ENCODE measurements at places on chromosomes 4 and X.

DNA sequence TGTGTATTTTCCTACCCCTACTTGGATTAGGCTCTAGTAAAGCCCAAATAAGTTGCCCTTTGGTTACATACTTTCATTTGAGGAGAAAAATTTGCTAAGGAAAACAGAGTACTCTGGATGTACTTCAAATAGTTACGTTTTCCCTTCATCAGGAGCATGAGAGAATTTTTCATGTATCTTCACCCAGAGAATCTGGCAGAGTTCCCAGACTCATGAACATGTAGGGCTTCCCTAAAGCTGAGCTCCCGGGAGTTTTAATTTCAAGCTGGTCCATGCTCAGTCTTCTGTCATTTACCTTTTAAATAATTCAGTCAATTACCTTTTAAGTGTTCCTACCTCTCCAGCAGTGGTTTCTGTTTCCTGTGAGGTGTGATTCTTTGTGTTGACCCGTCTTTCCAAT is 367.5 kb upstream of the GRID2 start:
- no peak for DNase-seq

GRCh38 chrX:10098270-10098713 is 58.5 kb upstream of the CLCN4 start:
- peak; percentile 34 for DNase-seq

DNA sequence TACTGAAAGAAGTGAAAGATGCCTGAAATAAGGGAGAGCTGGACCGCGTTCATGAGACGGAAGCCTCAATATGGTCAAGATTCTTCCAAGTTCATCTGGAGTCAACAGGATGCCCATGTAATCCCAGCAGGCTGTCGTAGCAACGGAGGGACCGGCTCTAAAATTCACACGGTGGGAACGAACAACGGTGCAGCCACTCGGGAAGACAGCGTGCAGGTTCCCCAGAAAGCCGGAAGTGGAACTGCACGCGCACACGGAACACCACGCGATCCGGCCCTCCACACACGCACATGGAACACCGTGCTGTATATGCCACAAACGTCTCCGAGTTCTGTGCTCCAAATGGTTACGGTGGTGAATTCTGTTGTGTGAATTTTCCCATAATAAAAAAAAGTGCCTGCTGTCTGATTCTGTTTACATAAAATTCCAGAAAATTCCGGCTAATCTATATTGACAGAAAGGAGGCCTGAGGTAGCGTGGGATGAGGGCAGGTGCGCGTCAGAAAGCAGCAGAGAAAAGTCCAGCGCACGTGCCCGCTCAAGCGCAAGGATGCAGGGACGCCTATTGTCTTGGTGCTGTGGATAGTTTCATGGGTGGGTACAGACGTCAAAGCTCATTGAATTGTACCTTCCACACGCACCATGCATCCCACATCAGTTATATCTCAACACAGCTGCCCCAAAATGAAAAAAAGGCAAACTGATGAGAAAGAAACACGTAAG is 31.2 kb downstream of the PPP2R3B start:
- no peak for DNase-seq

DNA sequence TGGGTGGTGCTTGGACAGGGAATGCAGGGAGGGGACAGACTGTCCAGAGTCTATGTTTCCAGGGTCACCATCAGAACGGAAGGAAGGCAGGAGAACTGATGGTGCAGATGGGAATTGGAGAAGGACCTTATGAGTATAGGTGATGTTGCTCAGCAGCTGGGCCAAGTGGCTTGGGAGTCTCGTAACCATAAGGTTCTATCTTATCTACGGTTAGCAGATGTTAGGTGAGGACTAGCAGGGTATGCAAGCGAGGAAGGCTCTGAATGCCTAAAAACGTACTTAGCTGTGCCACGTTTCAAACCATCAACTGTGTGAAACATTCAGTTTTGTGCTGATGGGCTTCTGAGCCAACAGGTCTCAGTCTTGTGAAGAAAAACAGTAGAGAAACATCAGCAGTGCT is 22.4 kb downstream of the MAGEA9 start:
- DNase-seq, result no peak

GRCh38 chr4:1094336-1094690 is 19.1 kb downstream of the RNF212 start:
- DNase-seq, result no peak

- DNase-seq, result no peak
Observed at GRCh38 chrX:45011597-45011996, 138.6 kb downstream of the KDM6A start.

GRCh38 chrX:49242545-49243066 is 7.3 kb downstream of the CCDC22 start:
- DNase-seq, result no peak

- DNase-seq, result no peak
Observed at GRCh38 chr4:73723928-73724327, 16.4 kb upstream of the CXCL8 start.

DNA sequence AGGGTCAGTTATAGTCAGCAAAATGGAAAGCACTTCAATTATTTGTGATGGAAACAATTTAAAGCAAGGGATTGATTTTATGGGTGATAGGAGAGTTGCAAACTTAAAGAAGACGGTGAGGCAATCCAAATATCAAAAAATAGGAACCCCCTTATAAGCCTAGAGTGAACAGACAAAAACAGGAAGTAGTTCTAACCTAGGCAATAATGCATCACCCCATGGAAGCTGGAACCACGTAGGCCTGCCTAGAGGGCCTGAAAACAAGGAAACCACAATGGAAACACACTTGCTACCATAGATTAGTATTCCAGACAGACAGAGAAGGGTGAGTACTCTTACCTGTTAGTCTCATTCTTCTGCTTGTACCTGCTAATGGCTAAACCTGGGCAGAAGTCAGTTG is 13.5 kb upstream of the GK2 start:
- DNase-seq, result no peak

GRCh38 chrX:122666601-122667000 is 517.5 kb upstream of the GRIA3 start:
- no peak for DNase-seq

DNA sequence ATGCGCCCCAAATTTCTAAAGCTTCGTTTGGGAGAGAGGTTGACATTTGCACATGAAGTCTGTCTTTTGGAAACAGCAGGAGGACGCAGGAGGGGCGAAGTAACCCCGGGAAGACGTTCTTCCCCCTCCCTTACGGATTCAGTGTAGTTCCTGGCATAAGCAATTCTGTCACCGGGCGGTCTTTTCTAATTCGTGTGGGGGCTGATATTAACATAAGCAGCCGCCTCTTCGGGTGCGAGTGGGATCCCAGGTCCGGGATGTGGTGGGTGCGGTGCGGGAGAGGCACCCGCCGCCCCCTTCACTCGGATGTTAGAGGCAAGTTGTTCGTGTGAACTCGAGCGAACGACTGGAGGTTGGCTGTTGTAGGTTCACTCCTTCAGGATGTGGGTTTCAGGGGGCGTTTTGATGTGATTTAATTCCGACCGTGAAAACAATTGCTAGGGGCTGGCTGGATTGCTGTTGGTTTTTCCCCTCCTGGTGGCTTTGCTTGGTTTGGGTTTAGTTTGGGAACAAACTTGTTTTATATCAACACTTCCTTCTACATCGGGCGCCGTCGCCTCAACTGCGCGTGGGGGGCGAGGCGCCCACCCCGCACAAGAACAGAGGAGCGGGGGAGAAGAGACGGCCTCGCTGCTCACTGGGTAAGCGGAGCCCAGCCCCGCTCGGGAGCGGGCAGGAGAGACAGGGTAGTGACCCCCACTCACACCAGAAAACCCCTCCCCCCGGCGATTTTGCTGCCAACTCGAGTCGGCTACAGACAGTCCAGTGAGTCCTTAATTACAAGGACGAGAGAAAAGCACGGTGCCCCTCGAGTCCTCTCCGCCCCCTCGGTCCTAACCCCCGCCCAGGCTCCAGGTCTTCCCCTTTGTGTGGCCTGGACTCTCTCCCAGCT is 2.9 kb upstream of the LEF1 start:
- no peak for DNase-seq

DNA sequence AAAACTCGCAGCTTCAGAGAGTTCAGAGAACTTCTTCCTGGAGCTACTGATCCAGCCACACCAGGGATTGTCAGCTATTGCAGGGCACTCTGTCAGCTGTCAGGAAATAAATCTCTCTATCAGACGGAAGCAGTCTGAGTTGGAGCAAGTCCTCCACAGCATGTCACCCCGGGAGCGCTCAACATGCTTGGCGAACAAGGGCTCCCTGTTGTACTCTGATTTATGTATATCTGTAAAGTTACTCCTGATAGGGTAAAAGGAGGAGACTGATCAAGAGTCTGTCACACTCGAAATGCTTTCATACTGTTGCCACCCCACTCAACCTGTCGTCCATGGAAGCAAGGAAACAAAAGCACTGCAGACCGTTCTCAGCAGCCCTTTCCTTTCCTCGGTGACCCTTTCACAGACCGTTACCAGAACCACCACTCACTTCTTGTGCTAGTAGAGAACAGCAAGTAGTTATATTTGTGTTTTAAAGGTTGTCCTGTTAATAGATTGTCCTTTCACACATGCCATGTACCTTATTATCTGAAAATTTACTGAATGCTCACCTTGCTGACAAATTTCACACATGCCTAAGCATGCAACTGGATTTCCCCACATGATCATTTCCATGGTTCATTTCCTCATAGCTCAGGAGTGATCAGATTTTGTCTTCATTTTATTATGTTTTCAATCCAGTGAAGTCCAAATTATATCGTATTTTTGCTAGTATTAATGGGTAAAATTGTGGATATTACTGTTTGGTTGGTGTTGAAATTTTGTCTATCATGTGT is 2108.9 kb upstream of the TENM3 start:
- DNase-seq, result no peak

DNA sequence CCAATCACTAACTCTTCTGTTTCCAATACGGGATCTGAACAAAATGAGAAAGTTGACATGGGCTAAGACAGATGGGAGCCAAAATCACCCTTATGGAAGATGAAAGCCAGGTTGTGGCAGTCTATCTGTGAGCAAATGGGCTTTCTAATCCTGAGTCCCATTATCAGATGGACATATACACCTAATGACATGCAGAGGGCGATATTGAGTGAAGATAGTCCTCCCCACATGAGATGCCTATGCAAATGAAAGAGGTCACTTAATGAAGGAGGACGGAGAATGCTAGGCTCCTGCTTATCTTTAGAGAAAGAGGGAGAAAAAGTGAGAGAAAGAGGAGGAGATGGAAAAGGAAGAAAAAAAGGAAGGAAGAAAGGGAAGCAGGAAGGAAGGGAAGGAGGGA is 547.5 kb downstream of the NLGN4X start:
- no peak for DNase-seq

- peak; percentile 62 for DNase-seq
Observed at GRCh38 chr4:2954358-2955185, 8.6 kb downstream of the NOP14 start.

DNA sequence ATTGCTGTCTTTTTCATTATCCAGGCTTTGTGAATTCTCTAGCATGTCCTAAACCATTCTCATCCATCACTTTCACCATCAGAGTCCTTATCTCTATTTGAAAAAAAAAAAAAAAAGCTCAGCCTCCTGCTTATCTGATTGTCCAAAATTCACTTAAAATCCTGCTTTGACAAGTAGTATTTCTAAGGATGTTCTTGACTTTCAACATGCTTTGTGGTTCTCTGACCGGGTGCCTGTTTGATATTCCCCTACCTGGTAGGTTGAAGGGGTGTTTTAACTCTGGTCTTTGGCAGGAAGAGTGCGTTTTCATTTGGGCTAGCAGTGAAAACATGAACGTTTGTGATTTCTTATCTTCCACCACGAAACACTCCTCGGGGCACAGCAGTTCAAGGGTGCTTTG is 17.3 kb upstream of the BBS12 start:
- no peak for DNase-seq
